ENCODE measurements at places on chromosomes 7 and 10. TPM values are rescaled to one million over a fixed set of nuclear protein-coding genes. Genes with fewer than 3 reads are reported as not detected.

Gene SERPINE1
- total RNA-seq = 290 TPM

Gene CALHM1
- total RNA-seq = not detected

Gene FXYD4
- total RNA-seq = not detected

Gene OR13A1
- total RNA-seq = not detected

Gene MYL10
- not detected for total RNA-seq

Gene STMP1
- total RNA-seq = 13.5 TPM

Gene CYP26C1
- 0.16 TPM for total RNA-seq

Gene LRRC4
- 0.12 TPM for total RNA-seq

Gene VWC2
- total RNA-seq = not detected

Gene ARHGAP21
- 270 TPM for total RNA-seq

Gene FAM20C
- 70.4 TPM for total RNA-seq

Gene TAS2R41
- 0.49 TPM for total RNA-seq

Gene CFTR
- total RNA-seq = under 0.01 TPM

Gene HTR7
- 2.7 TPM for total RNA-seq

Gene STEAP4
- total RNA-seq = 1.8 TPM

Gene TIMM23
- total RNA-seq = 69.6 TPM

Gene AUTS2
- 22.3 TPM for total RNA-seq

Gene ODAD2
- 0.49 TPM for total RNA-seq

Gene ADGRA1
- not detected for total RNA-seq

Gene PAPSS2
- 32.6 TPM for total RNA-seq

Gene CLDN4
- 0.16 TPM for total RNA-seq

Gene TLX1
- not detected for total RNA-seq

Gene ATG9B
- total RNA-seq = 0.16 TPM

Gene APBB1IP
- total RNA-seq = 5.2 TPM

Gene BLOC1S2
- total RNA-seq = 33.2 TPM

Gene CYP3A4
- total RNA-seq = not detected

Gene MEIG1
- not detected for total RNA-seq

Gene PRSS37
- total RNA-seq = not detected

Gene CTAGE6
- total RNA-seq = 0.97 TPM

Gene GATA3
- total RNA-seq = not detected

Gene C10orf67
- 0.16 TPM for total RNA-seq

Gene AKR1B15
- not detected for total RNA-seq

Gene CPEB3
- total RNA-seq = 0.81 TPM

Gene HOXA1
- not detected for total RNA-seq

Gene GCK
- 0.36 TPM for total RNA-seq

Gene NUTM2B
- 0.81 TPM for total RNA-seq

Gene SLC29A3
- 3.2 TPM for total RNA-seq

Gene GHRHR
- not detected for total RNA-seq

Gene CACNA2D1
- 34.0 TPM for total RNA-seq

Gene ACSM6
- not detected for total RNA-seq

Gene TASOR2
- total RNA-seq = 108 TPM

Gene TSPAN33
- total RNA-seq = 0.73 TPM

Gene POLL
- 17.5 TPM for total RNA-seq

Gene HOXA4
- not detected for total RNA-seq

Gene DNAJB9
- total RNA-seq = 22.9 TPM

Gene NEURL1
- 0.16 TPM for total RNA-seq

Gene TMEM178B
- under 0.01 TPM for total RNA-seq

Gene CYP2W1
- total RNA-seq = not detected
